ENCODE measurements at places on chromosomes 5 and 9.

DNA sequence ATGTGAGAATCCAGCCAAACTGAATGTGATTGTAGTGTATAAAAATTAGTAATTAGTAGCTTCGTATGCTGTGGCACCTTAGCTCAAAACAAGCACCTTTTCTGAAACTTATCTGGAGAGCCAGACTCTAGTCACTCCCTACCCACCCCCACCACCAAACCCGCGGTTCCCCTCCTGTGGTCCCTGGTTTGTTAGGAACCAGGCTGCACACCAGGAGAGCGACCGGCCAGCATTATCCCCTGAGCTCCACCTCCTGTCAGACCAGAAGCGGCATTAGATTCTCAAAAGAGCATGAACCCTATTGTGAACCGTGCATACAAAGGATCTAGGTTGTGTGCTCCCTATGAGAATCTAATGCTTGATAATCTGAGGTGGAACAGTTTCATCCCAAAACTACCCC is 498.6 kb downstream of the CHSY3 start:
- peak; percentile 38 for DNase-seq

DNA sequence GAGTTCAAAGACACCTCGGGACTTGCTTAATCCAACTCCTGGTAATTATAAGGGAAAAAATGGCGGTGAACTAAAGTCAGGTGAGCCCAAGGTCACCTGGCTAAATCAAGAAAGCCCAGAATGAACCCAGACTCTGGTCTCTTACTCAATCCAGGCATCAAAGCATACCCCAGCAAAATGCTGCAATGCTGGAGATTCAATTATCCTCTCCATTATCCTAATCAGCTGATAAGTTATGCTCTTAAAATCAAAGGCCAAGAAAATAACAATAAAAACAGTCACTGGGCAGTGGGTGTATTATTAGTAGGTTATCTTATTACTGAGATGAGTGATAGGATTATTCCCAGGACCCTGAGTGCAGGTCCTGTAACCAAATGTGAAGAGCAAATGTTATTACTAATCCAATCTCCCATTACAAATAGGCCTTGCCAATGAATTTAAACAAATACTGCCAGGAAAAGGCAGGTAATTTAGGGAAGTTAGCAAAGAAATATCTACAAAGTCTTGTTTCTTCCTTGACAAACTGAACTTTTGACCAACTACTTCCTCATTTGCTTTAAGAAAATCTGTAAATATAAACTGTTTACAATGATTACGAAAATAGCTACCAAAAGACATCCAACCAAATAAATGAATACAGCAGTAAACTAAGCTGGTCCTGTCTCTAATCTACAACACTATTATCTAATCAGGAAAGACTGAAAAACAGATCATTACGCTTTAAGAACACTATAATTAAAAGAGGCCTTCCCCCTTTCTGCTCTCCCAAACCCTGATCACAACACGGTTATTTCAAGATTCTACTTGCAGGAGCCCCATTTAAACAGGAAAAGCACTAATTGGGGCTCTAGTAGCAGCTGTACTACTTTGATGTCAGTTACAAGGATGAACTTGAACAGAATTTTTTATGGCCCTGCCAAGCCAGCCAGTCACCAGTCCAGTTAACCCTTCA is 103.2 kb downstream of the MED27 start:
- no peak for DNase-seq

GRCh38 chr9:128216781-128217553 is 13.8 kb downstream of the DNM1 start:
- no peak for DNase-seq

GRCh38 chr5:2742921-2743679 is 8.4 kb downstream of the IRX2 start:
- peak; percentile 52 for DNase-seq

DNA sequence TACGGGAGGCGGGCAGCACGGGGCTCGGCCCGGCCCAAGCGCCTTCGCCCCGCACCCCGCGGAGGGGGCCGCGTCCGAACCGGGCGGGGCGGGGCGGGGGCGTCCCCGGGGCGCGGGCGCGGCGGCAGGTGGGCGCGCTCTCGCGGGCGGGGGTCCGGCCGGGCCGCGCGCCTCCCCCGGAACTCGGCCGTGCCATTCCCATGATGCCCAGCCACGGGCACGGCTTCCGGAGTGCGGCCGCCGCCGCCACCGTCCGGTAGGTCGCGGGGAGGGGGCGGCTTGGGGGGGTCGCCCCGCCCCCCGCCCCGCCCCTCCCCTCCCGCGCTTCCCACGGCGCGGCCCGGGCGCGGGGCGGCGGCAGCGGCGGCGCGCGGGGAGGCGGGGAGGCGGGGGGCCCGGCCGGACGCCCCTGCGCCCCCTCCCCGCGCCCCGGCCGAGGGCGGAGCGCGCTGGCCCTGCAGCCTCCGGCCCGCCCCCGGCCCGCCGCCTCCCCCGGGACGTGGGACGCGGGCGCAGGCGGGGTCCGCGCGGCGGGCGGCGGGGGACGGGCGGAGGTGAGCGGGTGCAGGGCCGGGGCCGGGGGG is at the start of gene PPP1R26:
TSS of gene PPP1R26 (plus strand) at position 314 of the 584 bp plus-strand sequence. CDS start 4,729 bp downstream, outside the sequence.
- no peak for DNase-seq
